ENCODE measurements at places on chromosomes 1 and 21. TPM values are rescaled to one million over a fixed set of nuclear protein-coding genes. Genes with fewer than 3 reads are reported as not detected.
A peak's percentile ranks its signal among the peaks of the same experiment; 100 is the strongest.

- DNase-seq: no peak
Measured at GRCh38 chr1:3251807-3252428, 182.9 kb downstream of the PRDM16 start.

GRCh38 chr21:41678016-41678923 lies 88.6 kb downstream of the RIPK4 start:
- no peak for DNase-seq

GRCh38 chr1:235648407-235648907 lies 1.1 kb downstream of the GNG4 start:
- no peak for DNase-seq

GRCh38 chr1:209434066-209434465 lies 149.4 kb upstream of the CAMK1G start:
- DNase-seq: no peak

GRCh38 chr1:57672346-57673140 lies 248.7 kb upstream of the DAB1 start:
- DNase-seq: no peak

DNA sequence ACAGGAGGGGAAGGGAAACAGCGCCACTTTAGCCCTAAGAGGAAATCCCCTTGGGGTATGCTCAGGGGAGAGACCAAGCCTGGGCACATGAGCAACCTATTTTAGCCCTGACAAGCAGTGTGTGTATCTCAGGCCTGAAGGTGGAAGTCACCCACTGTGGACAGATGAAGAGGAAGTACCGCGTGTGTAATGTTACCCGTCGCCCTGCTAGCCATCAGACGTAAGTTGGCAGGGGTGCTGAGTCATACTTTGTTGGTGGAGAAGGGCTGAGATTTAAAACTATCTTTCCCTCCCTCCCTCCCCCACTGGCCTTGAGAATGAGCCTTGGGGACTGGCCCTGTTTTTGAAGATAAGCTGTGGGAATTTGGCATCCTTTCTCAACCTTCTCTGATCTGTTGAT lies 11.2 kb downstream of the AGO1 start:
- no peak for DNase-seq

DNA sequence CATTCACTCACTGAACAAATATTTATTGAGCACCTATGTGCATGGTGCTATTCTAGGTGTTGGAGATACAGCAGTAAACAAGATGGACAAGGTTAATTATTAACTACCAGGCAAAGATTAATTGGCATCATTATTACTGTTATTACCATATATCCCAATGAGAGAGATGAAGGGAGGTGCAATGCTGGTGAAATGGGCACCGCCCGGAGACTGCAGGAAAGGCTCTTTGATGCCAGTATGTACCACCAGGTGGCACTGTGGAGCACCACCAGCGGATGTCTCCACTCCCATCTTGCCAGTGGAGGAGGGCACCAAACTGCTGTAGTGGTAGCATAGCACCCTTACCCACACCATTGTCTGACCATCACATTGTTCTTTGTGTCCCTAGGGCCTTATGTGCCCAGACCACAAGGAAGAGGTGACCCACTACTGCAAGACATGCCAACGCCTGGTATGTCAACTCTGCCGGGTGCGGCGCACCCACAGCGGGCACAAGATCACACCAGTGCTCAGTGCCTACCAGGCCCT lies 3.0 kb downstream of the TRIM46 start:
- DNase-seq: peak; percentile 81

DNA sequence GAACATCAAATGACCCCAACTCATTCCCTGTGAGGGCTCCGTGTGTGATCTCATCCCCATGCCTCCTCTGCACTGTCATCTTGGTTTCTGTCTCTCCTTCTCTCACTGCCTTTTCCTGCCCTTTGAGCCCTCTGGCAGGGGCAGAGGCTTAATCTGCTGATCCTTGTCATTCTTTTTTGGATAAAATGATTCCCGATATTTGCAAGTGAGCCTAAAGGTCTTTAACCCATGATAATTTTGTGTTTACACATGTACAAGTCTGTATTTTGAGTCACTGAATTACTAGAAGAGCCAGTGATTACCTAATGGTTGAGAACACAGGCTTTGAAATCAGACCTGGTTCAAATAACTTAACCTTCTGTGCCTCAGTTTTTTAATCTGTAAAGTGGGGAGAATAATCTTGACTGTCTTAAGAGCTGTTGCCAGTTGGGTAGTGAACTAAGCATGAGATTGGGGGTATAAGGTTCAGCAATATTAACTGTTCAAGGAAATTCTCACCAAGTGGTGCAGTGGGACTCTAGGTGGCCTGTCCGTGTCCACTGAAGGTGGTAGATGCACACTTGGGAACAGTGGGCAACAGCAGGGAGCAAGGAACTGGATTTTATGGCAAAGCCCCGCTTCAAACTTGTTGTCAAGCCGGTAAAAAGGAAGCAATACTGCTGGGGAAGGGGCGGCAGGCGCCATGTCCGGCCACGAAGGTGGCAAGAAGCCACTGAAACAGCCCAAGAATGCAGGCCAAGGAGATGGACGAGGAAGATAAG lies 1.6 kb downstream of the ECHDC2 start:
- DNase-seq: no peak

GRCh38 chr1:24955779-24956365 lies 25.8 kb upstream of the RUNX3 start:
- no peak for DNase-seq

DNA sequence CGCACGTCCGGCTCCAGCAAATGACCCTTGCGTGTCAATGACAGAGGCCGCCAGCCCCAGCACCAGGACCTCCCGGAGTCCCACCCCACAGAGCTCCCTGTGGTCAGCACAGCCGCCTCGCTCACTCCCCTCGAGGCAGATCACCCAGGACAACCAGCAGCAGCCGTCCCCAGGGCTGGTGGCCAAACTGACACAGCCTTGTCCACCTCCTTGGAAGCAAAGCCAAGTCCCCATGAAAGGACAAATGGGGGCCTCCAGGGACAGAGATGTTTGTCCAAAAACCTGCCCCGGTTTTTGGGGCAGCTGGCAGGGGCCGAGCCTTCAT lies 2.1 kb downstream of the KRTAP10-10 start:
- no peak for DNase-seq

DNA sequence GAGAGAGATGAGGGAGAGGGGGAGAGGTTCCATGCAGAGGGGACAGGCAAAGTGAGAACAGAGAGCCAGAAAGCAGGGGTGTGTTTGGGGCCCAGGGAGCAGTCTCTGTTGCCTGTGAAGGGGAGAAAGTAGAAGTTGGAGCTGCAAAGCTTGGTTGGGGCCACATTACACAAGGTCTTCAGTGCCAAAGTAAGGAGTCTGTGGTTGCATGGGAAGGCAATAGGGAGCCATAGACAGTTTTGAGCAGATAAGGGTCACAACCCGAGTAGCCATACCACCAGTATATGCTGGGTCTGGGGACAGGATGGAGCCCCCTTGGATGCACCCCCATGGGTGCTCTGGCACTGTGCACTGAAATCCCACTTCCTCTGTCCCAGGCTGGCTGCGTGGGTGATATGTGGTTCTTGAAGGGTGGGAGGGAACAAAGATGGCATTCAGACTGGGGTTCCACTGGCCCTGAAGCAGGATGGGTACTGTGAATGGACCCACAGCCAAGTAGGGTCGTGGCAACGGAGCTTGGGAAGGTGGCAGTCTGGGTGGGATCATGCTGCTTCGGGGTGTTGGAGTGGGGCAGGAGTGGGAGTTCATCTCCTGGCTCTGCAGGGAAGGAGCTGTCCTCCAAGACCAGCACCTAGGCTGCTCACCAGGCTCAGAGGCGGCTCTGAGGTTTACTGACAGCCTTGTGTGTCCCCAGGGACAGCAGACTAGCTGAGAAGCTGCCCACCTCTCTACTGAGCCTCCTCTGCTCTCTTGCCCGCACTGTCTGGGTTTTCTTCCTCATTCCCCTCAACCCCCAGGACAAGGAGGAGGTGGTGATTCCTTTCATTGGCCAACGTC lies 12.1 kb downstream of the DRAXIN start:
- no peak for DNase-seq

- DNase-seq: no peak
Measured at GRCh38 chr1:238476841-238477240, 586.1 kb upstream of the ZP4 start.

- no peak for DNase-seq
Measured at GRCh38 chr1:33957854-33958253, 94.0 kb downstream of the HMGB4 start.

GRCh38 chr1:210678306-210678705 lies 349.6 kb downstream of the HHAT start:
- no peak for DNase-seq

DNA sequence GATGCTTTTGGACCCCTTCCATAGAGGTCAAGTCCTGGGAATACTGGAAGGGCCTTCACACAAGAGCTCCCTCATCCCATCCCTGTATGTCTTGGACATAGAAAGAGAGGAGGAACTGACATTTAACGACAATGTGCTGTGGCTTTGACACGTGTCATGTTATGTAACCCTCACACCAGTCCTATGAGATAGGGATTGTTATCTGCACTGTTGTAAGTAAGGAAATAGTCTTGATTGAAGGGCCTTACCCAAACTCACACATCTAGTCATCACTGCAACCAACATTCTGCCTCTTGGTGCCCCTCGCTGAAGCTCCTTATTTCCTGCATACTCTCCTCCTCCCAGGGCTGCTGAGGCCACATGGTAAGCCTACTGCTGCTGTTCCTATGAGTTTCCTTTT lies 63.7 kb upstream of the ANGPTL1 start:
- no peak for DNase-seq

- DNase-seq: no peak
Measured at GRCh38 chr1:238485057-238485911, 594.6 kb upstream of the ZP4 start.

The COA7 gene
- 48.3 TPM for total RNA-seq

The CA14 gene
- total RNA-seq: 0.48 TPM

The CD1B gene
- total RNA-seq: not detected

The GOLT1A gene
- total RNA-seq: not detected

The PEF1 gene
- 28.2 TPM for total RNA-seq

The ADAMTS1 gene
- 32.0 TPM for total RNA-seq

The PADI3 gene
- not detected for total RNA-seq

The ZSWIM5 gene
- total RNA-seq: 0.50 TPM

The SMIM11 gene
- total RNA-seq: 32.9 TPM

The NTRK1 gene
- 0.16 TPM for total RNA-seq

The LAX1 gene
- total RNA-seq: 0.13 TPM

The ENO1 gene
- total RNA-seq: 244 TPM

The NECTIN4 gene
- not detected for total RNA-seq

The LIPI gene
- not detected for total RNA-seq

The WNT4 gene
- total RNA-seq: 0.27 TPM

The TP73 gene
- 0.13 TPM for total RNA-seq
